Fibroblast of mammary gland (primary cell): ENCODE measurements at places on chromosomes 12 and 14.

DNA sequence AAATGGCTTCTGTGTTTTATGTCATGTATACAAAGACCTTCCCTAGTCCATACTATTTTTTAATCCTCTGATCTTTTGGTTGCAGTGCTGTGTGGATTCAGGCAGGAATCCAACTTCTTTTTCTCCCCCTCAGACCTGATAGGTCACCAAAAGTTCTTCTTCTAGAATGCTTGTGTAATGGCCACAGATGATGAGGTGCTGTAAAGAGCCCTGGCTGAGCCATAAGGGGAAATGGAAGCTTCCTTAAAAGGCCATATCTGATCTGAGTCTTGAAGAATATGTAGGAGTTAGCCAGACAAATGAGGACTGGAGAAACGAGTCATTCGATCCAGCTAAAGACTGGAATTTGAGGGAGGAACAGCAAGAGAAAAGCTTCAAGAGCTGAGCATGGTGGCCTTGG, 353.9 kb downstream of the PCNX1 start:
- DNase-seq, result no peak

DNA sequence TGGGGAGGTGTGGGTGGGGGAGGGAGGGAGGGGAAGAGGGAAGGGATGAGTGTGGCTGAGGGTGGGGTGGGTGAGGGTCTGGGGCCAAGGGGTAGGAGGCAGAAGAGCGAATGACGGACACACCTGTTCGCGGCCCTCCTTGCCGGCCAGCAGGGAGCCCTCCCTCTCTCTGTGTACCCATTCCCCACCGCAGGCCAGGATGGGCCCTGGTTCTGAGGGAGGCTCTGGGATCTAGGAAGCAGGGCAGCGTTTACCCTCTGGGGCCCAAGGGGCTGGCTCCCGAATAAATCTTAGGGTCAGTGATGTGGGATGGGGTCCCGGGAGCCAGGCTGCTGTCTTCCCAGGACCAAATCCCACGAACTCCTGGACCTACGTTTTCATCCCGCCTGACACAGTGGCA, 46.0 kb upstream of the ESRRB start:
- no peak for DNase-seq

DNA sequence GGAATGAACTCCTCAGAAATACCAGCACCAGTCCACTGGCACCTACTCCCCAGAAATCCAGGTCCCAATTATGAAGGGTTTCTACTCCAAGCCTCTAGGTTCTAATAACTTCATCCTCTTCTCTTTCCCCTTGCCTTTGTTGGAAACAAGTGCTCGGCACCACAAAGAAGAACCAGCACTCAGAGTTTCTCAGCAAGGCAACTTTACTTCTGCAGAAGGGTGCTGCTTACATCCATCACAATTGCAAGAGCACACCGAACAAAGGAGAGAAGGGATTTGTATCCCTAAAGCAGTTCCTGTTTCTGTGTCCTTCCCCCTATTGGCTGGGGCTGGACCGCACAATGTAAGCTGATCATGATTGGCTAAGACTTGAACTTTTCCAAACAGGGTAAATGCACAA, 74.2 kb upstream of the GNG2 start:
- no peak for DNase-seq

DNA sequence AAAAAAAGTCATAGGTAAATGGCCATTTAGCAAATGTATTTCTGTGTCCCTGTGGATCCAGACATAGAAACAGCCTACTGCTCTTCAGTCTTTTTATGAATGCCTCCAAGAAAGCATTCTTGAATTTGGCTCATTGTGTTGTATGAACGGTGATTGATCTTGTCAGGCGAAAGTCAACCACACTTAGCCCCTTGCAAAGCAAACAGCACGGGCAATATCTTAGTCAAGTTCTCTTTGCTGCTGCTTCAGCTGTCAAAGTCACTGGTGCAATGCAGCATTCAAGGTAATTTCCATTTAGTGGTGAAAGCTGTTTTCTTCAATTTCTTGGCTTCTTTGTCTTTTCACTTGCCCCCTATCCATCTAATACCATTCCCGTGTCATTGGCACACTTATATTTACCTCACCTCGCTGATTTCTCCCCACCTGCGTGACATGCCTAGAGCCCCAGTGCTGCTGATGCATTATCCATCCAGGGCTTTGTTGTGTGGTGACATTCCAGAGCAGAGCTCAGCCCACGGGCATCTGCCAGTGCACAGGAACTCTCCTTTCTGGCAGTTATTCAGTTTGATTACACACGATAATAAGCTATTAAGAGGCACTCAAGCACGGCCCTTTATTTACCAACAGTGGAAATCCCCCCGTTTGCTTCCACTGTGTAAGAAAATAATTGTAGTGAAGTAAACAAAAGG, 362.3 kb upstream of the NOVA1 start:
- no peak for DNase-seq

GRCh38 chr12:46983393-46983793, 96.0 kb upstream of the PCED1B start:
- no peak for DNase-seq

DNA sequence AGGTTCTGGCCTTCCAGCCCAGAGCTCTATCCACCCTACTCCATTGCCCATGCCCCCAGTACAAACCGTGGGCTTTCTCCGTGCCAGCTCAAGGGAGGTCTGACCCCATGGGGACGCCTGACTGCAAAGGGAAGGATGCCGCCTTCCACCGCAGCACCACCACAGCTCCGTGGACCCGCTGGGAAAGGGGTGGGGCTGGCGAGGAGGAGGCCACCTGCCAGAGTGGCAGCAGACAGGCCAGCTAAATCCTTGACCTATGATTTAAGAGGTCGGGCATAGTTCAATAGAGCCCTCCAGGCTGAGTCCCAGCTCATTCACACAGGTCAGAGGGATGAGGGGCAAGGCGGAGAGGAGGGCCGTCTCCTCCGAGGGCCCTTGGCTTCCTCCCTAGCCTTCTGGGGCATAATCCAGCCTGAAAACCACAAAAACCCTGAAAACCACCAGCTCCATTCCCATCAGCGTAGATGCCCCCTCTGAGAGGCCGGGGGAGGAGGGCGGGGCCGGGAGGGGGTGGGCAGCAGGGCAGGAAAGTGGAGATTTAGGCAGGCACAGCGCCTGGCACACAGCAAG, 14.9 kb upstream of the FIGNL2 start:
- DNase-seq, result no peak

DNA sequence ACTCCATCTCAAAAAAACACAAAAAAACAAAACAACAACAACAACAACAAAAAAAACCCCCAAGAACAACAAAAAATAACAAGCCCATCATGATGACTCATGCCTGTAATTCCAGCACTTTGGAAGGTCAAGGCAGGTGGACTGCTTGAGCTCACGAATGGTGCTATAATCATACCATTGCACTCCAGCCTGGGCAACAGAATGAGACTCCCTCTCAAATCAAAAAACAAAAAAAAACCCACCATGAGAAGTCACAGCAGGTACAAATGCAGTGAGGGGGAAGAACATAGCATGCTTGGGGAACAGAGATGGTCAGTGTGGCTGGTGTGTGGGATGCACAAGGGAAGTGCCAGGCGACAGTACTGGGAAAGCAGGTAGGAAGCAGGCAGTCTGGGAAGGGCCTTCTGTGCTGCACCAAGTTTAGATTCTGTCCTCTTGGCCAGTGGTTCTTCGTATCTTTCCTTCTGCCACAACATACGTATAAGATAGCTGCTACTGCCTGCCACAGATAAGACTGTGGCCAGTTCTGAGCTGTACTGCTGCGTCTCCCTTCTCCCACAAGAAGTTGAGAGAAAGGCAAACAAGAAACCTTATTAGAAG, 28.0 kb downstream of the ATG14 start:
- DNase-seq, result no peak

DNA sequence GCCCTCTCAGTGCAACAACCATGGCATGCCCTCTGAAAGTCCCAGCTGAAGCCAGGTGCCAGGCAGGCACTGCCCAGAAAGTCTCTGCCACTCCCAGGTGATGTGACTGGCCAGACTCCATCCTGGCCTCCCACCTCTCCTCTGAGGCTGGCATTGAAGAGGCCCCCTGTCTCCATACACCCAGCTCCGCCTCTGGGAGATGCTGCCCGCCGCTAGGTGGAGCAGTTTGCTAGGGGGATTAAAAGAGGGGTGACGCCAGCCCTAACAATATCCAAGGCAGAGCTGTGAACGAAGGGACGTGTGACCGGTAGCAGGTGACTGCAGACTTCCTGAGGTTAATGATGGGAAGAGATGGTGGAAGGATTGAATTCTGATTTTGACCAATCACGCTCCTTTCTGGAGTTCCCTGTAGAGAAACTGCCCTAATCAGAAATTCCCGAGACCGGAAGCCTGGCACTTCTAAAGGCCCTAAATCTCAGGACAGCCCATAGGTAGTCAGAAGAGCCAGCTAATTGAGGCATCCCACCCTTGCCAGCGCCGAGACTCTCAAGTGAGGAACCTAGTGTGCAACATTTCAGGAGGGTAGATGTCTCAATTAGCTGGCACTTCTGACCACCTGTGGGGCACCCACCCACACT, 8.3 kb upstream of the PLEK2 start:
- DNase-seq, result no peak

DNA sequence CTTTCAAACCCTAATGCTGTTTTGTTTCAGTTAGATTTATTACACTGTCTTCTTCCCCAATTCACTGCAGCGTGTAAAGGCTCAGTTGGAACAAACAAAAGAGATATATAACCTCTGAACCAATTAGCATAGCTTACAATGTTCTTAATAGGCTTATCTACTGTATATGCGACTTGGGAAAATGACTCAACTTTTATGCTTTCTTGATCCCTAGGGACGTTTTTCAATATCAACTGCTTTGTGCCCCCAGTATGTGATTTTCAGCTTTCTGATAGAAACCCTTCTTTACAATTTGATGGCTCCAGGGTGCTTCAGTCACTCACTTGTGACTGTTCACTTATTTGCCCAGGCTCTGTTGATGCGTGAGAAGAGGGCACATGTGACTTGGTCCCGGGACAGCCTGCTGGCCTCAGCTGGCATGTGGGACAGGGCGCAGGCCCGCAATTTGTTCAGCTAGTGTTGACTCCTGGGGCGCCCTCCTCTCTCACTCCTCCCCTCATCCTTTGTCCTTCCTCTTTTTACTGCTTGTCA, 107.1 kb downstream of the TMTC2 start:
- no peak for DNase-seq

DNA sequence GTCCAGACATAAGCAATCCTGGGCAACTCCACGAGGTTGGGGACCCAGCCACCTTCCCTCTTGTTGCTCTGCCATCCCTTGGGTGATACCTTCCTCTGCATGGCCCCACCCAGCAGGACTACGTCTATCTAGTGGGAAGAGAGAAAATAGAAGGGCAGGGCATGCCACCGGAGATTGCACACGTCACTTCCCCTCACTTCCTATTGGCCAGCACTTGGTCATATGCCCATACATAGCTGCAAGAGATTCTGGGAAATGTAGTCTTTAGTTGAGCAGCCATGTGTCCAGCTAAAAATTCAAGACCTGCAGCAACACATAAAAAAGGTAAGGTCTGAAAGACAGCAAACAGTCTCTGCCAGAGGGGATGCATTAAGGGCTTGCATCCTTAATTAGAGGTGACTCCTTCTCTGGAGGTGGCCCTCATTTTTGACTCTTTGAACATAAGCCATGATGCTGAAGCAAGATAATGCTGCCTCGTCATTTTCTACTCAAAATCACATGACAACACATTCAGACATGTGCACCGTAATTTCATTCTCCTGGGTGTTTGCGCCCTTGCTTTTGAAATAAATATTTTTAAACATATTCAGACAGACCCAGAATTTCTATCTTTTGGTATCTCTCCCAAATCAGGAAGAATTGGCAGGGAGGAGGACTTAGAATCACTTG, 91.8 kb upstream of the PWP1 start:
- peak; percentile 6 for DNase-seq

GRCh38 chr14:68937471-68938270, 41.4 kb downstream of the ACTN1 start:
- peak; percentile 42 for DNase-seq

DNA sequence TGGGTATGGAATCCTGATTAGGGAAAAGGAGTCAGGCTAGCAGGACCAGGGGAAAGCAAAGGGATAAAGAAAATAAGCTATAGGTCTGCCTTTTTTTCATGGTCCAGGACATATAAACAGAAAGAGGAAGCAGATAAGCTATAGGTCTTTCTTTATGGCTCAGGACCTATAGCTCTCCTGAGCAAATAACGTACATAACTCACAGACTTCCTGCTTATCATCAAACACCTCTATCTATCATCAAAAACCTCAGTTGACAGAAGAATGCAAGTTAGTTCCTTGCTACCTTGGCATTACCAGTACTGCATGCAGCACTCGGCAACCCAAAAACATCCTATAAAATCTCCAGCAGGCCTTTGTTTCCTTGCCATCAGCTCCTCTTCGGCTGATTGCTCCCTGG, 238.7 kb upstream of the OR4E1 start:
- no peak for DNase-seq

- no peak for DNase-seq
These were observed 13.9 kb upstream of the MYL2 start for GRCh38 chr12:110934093-110934852.

GRCh38 chr14:51657762-51658161, 6.1 kb downstream of the FRMD6 start:
- DNase-seq, result peak; percentile 72

- DNase-seq, result peak; percentile 20
These were observed 26.9 kb downstream of the MYRFL start for GRCh38 chr12:69851976-69852375.

DNA sequence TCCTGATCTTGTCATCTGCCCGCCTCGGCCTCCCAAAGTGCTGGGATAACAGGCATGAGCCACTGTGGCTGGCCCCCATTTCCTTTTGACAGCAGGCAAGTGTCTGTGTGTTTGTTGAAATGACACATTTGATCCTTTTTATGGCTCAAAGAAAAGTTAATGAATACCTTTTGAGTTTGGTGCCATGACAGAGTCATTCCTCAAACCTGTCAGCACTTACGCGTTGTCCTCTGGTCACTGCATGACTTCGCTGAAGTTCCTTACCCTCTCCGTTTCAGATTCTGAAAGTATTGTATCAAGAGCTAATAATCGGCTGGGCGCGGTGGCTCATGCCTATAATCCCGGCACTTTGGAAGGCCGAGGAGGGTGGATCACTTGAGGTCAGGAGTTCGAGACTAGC, 32.4 kb downstream of the NEMF start:
- DNase-seq, result no peak

DNA sequence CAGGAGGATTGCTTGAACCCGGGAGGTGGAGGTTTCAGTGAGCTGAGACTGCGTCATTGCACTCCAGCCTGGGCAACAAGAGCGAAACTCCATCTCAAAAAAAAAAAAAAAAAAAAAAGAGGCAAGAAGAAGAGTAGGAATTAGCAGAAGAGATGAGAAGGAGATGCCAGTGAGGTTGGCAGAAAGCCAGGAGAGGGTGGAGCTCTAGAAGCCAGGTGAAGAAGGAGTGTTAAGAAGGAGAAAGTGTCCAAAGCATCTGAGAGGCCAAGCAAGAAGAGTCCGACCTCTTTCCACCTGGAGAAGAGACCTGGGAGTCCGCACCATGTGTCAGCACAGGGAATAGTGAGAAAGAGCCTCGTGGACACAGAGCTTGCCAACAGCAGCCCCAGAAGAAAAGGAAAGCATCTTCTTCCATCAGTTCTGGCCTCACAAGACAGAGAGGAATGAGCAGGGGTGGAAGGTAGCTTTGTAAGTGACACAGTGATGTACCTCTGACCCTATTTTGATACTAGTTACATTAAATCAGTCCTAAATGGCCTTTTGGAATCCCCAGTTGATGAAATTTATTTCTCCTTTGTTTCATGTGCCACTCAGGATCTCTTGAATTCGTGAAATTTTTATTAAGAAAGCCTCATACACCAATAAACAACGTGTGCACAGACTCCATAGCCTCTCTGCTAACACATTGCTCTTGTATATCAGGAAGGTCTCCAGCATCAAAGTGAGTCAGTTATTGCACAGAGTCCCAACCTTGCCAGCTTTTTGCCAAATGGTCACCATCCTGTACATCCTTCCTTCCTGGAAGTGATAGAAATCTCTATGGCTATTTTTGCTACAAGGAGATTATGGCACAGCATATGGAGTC, 70.6 kb downstream of the SAMD4A start:
- DNase-seq, result peak; percentile 64
